H9 (cell line): ENCODE measurements at places on chromosomes 16 and 17. TPM values are rescaled to one million over a fixed set of nuclear protein-coding genes. Genes with fewer than 3 reads are reported as not detected.

DNA sequence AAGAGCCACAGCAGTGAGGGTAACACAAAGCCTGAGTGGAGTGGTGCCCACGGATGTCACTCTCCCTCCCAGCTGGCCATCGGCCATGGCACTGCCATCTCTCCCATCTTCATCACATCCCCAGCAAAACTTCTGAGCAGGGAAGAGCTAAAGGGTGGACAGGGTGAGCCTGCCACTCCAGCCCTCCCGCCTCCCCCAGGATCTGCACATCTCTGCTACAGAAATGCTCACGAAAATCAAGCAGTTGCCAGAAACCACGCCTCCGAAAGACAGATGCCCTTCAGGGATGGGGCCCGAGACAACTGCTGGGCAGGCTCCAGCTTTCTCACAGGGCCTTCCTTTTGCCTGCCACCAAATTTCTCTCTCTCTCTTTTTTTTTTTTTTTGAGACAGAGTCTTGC lies 3.6 kb downstream of the GRIN2C start:
- H3K4me3 ChIP-seq = no peak overlapping the region
- no peak for DNase-seq
- no peaks in the 10 kb centered on the region for H3K36me3 ChIP-seq
- no peak overlapping the region for H3K27ac ChIP-seq
- H3K4me1 ChIP-seq = no peaks in the 10 kb centered on the region

Gene GAST
- not detected in 2 replicates for total RNA-seq

DNA sequence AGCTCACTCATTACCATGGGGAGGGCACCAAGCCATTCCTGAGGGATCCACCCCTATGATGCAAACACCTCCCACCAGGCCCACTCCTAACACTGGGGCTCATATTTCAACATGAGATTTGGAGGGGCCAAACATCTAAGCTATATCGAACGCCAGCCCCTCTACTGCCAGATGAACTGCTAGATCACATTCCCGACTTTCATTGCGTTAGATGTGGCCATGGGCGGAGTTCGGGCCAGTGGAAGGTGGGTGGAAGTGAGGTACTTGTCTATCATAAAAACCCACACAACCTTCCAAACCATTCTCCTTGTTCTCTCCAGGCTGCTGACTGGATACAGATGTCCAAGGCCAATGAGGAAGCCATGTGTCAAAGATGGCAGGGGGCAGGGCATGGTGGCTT lies 27.0 kb upstream of the ANKRD40CL start:
- no peak overlapping the region for H3K27ac ChIP-seq
- DNase-seq = no peak
- H3K4me1 ChIP-seq = 0 out of 2 replicates have a peak, but pooled peaks cover 4% of the 10 kb centered on the region
- no peaks in the 10 kb centered on the region for H3K27me3 ChIP-seq
- no peak overlapping the region for H3K4me3 ChIP-seq

DNA sequence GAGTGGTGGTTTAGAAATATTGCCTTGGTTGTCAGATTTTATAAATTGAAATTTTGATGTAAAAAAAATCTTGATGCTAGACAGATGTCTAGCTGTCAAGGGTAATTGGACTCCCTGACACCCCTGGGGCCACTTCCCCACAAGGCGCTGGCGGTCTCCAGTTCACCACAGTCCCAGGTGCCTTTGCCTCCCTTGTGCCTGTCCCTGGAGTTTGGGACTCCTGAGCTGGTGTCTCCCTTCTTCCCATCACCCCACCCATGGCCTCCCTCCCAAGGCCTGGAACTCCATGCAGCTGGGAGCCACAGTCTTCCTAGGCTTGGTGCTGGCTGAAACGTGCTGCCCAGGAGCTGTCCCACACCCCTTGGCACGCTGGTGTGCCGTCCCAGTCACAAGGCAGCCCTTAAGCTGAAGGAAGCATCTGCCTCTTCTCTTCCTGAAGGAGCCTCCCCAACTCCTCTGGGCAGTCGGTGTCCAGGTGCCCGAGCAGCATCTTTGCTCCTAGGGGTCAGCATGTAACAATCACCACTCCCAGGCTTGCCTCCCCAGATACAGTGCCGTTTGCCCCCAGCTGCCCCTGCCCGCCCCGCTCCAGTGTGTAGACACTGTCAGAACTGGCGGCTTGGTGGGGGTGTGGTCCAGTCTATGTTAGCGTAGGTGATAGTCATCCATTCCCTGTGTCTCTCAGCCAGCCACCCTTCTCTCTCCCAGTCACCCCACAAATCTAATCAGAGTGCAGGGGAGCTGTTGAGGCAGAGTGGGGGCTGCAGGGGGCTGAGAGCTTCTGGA lies 26.2 kb downstream of the POLR3E start:
- DNase-seq = no peak
- H3K27me3 ChIP-seq = no peaks in the 10 kb centered on the region

Gene RPRML
- 1.3 and 1.4 TPM in 2 replicates for total RNA-seq

DNA sequence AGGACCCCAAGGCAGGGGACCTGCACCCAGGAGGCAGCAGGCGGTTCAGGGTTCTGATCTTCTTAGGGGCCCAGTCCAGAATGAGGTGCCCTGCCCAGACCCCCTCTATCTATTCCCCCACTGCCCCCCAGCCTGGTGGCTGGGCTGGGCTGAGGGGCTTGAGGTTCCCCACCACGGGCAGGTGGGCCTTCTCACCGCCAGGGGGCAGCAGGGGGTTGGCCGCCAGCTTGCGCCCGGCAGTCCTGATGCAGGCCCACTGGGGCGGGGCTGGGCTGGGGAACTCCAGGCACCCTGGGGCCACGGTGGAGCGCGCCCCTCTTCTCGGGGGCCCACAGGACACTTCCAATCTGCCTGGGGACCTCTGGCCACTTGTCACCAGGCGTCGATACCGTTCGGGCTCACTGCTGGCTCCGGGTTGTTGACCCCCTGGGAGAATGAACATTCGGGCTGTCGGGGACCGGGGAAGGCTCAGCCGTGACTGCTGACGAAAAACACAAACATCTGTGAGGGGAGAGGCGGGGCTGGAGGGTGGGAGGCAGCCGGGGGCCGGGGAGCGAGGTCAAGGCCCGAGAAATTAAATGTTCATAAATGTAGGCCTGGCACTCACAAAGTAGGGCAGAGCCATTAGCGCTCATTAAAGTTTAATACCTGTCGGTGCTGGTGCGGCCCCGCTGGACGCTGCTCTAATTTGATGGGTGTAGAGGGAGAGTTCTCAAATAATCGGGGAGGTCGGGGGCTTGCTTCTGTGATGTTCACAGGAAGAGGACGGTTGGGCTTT lies 219.3 kb upstream of the GSE1 start:
- no peak overlapping the region for H3K27ac ChIP-seq
- H3K27me3 ChIP-seq = no peaks in the 10 kb centered on the region
- no peak overlapping the region for H3K4me3 ChIP-seq
- peak; percentile 76 for DNase-seq

DNA sequence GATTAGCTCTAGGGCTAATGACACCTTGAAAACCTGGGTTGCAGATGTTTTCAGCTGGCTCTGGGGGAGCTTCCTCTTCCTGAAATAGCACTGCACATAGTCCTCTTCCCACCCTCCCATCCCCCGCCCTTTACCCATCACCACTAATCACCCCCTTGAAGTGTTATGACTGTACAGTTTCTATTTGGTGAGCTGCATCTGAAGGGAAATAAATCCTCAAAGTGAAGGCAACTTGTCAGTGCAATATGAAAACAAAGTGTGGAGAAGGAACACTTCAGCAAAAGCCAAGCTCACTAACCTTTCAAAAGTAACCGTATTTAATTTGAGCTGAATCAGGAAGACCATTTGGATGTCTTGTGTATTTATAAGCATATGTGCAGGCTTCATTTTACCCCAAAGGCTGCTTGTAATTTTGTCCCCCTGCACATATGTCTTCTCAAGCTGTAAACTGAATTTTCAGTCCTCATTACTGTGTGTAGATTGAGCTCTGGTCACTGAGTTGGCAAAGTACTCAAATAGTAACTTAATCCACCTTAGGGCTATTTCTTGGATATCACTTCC lies 44.1 kb upstream of the CA10 start:
- H3K27me3 ChIP-seq = no peaks in the 10 kb centered on the region
- H3K4me1 ChIP-seq = no peaks in the 10 kb centered on the region
- no peak overlapping the region for H3K4me3 ChIP-seq

GRCh38 chr16:30473231-30474073 lies 910 bp downstream of the ITGAL start:
- H3K27ac ChIP-seq = no peak overlapping the region
- DNase-seq = no peak
- no peak overlapping the region for H3K4me3 ChIP-seq
- H3K4me1 ChIP-seq = no peaks in the 10 kb centered on the region
- no peaks in the 10 kb centered on the region for H3K27me3 ChIP-seq

Gene TNFSF12
- total RNA-seq = 5.8 and 7.1 TPM in 2 replicates

Gene TMEM92
- 10.9 and 11.2 TPM in 2 replicates for total RNA-seq

- H3K27ac ChIP-seq = no peak overlapping the region
- DNase-seq = peak; percentile 61
- peaks cover 4% of the 10 kb centered on the region; the same call in 1 of the 2 replicates for H3K4me1 ChIP-seq
- no peaks in the 10 kb centered on the region for H3K36me3 ChIP-seq
These were observed 7.8 kb downstream of the ADGRG3 start for GRCh38 chr16:57675741-57676551.

DNA sequence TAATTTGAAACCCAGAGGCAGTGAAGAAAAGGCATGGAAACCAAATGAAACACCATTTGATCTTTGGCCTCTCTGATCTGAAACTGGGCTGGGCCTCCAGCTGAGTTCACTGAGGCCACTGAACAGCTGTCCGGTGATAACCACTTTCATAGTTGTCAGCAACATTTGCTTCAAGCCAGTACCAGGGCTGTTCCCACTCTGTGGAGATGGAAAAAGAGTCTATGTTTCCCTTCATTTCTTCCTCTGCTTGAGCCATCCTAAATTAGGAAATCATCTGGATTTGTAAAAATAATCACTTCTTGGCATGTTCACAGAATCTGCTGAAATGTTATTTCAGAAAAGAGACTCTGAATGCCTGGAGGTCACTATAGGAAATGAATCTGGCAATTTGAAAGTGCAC lies 119.3 kb downstream of the STX8 start:
- no peaks in the 10 kb centered on the region; the same call in 1 of the 2 replicates for H3K36me3 ChIP-seq
- no peak overlapping the region for H3K4me3 ChIP-seq
- DNase-seq = no peak
- H3K27me3 ChIP-seq = no peaks in the 10 kb centered on the region

Gene IL17C
- 0.29 and 0.31 TPM in 2 replicates for total RNA-seq

Gene CD300A
- not detected in 2 replicates for total RNA-seq

- no peak overlapping the region for H3K27ac ChIP-seq
- no peaks in the 10 kb centered on the region for H3K36me3 ChIP-seq
- H3K4me1 ChIP-seq = no peaks in the 10 kb centered on the region
- no peak for DNase-seq
These were observed 372.5 kb downstream of the SNX29 start for GRCh38 chr16:12348733-12349704.

DNA sequence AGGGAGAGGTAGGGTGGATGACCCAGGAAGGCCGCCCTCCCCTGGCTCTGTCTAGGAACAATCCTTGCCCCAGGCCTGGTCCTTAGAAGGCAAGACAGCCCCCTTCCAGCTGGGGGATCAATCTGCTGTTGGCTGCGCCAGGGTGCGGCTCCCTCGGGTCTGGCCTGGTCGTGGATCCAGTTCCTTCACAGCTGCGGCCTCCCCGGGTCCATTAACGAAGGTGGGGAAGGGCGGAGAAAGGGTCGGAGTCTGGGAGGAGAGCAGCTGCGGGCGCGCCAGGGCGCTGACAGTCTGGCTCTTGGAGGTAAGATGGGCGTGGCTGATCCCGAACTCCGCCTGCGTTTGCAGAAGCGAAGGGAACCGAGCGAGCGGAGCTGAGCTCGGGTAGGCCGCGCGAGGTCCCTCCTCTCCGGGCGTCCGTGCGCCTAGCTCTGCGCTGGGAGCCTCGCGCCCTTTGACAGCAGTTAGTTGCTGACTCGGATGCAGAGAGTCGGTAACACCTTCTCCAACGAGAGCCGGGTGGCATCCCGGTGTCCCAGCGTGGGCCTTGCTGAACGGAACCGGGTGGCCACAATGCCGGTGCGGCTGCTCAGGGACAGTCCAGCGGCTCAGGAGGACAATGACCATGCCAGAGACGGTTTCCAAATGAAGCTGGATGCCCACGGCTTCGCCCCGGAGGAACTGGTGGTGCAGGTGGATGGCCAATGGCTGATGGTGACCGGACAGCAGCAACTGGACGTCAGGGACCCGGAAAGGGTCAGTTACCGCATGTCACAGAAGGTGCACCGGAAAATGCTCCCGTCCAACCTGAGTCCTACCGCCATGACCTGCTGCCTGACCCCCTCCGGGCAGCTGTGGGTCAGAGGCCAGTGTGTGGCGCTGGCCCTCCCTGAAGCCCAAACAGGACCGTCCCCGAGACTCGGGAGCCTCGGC lies at the start of gene HSPB9:
TSS of gene HSPB9 (plus strand) at position 434 of the 933 bp plus-strand sequence. CDS start at position 481, 47 bp downstream.
- H3K27me3 ChIP-seq = peaks cover 2% of the 10 kb centered on the region; the same call in 1 of the 2 replicates
- peak within 1 kb of the TSS; percentile 60 for H3K4me3 ChIP-seq
- peaks cover 6% of the 10 kb centered on the region; the same call in 2 of the 3 replicates for H3K36me3 ChIP-seq
- DNase-seq = peak; percentile 95

DNA sequence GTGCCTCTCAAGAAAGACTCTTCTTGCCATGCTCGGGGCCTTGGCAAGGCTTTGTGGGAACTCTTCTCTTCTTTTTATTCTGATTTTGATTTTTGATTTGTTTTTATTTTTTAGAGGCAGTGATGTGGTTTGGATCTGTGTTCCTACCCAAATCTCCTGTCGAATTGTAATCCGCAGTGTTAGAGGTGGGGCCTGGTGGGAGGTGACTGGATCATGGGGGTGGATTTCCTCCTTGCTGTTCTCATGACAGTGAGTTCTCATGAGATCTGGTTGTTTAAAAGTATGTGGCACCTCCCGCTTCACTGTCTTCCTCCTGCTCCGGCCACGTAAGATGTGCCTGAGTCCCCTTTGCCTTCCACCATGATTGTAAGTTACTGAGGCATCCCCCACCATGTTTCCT lies 281.4 kb downstream of the CPPED1 start:
- DNase-seq = no peak
- no peaks in the 10 kb centered on the region for H3K4me1 ChIP-seq
- H3K27ac ChIP-seq = no peak overlapping the region
- no peaks in the 10 kb centered on the region for H3K36me3 ChIP-seq

Gene NUPR1
- total RNA-seq = 0.15 and 0.35 TPM in 2 replicates

Gene SKAP1
- total RNA-seq = not detected in 2 replicates

DNA sequence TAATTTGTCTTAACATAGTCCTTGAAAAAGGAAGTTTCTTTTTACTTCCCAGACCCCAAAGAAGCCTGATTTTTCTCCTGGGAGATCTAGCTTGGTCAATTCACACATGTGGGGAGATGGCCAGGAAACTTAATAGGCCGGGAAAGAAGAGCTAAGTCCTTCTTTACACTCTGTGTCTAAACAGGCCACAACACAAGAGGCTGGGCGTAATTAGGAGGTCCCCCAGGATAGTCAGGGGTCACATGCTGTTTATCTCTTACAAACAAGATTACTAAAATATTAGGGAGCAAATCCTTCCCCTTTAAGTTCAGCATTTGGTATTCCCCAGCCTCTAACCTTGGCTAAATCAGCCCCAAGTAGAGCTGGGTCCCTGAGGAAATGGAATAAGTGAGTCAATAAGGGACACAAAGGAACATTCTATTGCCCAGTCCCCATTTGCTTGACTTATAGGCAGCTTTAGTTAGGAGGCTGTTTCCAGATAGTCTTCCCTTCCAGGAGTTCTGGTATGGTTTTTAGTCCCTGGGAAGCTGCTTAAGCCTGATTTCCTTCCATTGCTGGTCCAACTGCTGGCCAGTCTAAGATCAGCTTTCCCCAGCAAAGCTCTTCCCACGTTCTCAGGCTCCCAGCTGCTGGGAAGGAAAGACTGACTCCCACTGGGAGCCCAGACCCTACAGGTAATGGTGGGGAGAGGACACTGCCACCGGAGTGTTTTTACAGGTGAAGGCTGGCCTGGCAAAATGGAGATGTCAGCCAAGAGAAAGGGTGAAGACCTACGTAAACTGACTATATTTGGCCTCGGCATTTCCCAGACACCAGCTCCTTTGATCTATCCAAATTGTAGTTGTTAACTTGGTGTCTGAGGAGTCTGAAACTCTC lies 14.1 kb upstream of the HOXB9 start:
- H3K4me3 ChIP-seq = no peak overlapping the region
- H3K36me3 ChIP-seq = no peaks in the 10 kb centered on the region; the same call in 2 of the 3 replicates
- H3K27ac ChIP-seq = no peak overlapping the region
- H3K4me1 ChIP-seq = no peaks in the 10 kb centered on the region
- peaks cover 98% of the 10 kb centered on the region for H3K27me3 ChIP-seq
- DNase-seq = no peak
